Liver (tissue), 10 donors: ENCODE measurements at places on chromosomes 2 and 18. TPM values are rescaled to one million over a fixed set of nuclear protein-coding genes. Genes with fewer than 3 reads are reported as not detected.

GRCh38 chr18:55627007-55627406 is 39.0 kb upstream of the TCF4 start:
- H3K27ac ChIP-seq = no peak overlapping the region
- H3K27me3 ChIP-seq = no peaks in the 10 kb centered on the region
- no peaks in the 10 kb centered on the region for H3K4me1 ChIP-seq
- H3K36me3 ChIP-seq = no peaks in the 10 kb centered on the region
- H3K4me3 ChIP-seq = no peak overlapping the region

Gene CD207
- not detected for total RNA-seq

Gene KLHL29
- 0.47 TPM for total RNA-seq

Gene AGXT
- total RNA-seq = 1,548 TPM

Gene KIF1A
- total RNA-seq = 0.14 TPM
